Mesothelial cell of epicardium (in vitro differentiated cells): ENCODE measurements at places on chromosomes 7 and 10.

- DNase-seq, result no peak
Observed at GRCh38 chr7:64878684-64879083, 24.4 kb upstream of the ZNF273 start.

GRCh38 chr10:108404155-108404554 is 1239.6 kb upstream of the SORCS1 start:
- no peak for DNase-seq

DNA sequence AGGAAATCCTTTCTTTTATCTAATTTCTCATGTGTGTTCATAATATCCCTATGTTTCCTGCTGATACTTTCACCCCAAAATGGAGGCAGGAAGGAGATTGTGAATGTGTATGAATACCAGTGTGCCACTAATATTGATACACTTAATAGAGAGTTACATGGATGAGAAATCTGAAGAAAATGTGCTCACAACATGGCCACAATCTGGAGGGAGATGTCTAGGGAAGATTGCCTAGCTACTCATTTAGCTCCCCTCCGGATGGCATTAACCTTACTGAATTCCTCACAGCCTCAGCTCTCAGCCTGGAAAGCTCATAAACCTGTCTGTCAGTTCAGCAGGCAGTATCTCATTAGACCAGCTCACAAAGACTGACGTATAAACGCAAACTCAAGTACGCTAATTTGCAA is 23.4 kb upstream of the DMTF1 start:
- no peak for DNase-seq

- no peak for DNase-seq
Observed at GRCh38 chr7:3960050-3960763, 659.2 kb downstream of the SDK1 start.

- no peak for DNase-seq
Observed at GRCh38 chr10:86167762-86168128, 198.8 kb downstream of the GRID1 start.

DNA sequence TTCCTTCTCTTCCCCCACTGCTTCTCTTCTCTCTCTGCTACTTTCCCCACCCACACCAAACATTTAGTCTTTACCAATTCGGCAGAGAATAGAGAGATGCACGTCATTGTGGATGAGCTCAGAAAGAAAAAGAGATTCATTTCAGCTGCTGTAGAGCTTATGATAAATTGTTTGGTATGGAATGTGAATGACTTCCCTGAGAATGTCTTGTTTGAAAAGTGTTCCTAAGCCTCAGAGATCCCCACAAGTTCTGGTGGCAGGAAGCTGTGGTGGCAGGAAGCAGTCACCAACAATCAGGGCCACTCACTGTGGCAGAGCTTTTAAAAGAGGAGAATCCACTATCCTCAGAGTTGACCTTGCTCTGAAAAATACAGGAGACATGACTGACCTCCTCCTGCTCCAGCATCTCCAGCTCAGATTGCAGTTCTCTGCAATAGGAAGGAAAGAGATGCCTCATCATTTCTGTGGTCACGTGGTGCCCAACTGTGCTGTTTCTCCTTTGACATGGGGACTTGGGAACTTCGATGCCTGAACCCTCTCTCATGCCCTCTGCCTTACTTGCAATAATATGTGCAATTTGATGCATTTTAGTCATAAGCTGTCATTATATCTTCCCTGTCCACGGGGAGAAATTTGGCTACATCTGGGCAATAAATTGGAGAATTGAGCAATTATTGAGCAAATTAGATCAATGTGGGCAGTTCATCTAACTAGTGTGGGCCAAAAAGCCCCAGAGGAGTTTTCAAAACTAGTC is 76.5 kb downstream of the BMPER start:
- DNase-seq, result no peak

- no peak for DNase-seq
Observed at GRCh38 chr10:49577182-49577925, 32.8 kb upstream of the SLC18A3 start.

GRCh38 chr7:155258226-155258560 is 39.5 kb upstream of the INSIG1 start:
- DNase-seq, result no peak

GRCh38 chr7:16657656-16658279 is 11.8 kb downstream of the BZW2 start:
- no peak for DNase-seq

- no peak for DNase-seq
Observed at GRCh38 chr10:114940735-114941134, 2.7 kb downstream of the TRUB1 start.

DNA sequence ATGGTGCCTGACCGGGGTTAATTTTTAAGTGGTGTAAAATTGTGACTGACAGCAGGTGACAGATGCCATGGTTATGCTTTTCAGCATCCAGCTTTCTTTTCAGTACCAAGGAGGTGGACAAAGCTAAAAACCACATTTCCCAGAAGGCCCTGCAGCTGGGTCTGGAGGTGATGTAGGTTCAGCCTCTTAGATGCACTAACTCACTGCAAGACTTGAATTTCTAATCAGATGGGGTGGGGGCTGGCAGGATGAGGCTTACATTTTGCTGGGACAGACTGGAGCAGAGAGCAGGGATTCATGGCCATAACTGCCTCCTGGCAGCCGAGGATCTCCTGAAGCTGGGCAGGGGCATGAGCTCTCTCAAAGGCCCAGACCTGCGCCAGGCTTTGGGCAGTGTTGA is 52.4 kb downstream of the PDIA4 start:
- no peak for DNase-seq

DNA sequence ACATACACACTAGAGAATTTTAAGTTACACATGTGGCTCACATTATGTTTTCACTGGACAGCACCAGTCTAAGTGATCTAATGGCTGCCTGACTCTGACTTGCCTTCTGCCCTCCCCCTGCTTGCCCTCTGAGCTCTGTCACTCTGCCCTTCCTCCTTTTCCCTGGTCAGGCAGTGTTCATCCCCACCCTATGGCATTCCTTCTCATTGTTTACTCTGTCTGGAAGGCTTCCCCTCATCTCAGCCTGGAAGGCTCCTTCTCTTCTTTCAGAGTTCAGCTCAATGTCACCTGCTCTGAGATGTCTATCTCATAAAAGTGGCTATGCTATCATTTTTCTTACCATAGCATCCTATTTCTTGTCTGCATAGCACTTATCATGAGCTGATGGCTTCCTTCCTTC is 305.7 kb downstream of the BMPER start:
- DNase-seq, result no peak

DNA sequence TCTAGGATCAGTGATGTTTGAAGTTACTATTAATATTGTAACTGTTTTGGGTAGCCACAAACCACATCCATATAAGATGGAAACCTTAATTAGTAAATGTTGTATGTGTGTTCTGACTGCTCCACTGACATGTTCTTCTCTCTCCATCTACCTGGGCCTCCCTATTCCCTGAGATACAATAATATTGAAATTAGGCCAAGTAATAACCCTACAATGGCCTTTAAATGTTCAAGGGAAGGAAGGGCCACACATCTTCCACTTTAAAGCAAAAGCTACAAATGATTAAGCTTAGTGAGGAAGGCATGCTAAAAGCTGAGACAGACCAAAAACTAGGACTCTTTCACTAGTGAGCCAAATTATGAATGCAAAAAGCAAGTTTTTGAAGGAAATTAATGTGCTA is 176.4 kb upstream of the ANK3 start:
- no peak for DNase-seq

DNA sequence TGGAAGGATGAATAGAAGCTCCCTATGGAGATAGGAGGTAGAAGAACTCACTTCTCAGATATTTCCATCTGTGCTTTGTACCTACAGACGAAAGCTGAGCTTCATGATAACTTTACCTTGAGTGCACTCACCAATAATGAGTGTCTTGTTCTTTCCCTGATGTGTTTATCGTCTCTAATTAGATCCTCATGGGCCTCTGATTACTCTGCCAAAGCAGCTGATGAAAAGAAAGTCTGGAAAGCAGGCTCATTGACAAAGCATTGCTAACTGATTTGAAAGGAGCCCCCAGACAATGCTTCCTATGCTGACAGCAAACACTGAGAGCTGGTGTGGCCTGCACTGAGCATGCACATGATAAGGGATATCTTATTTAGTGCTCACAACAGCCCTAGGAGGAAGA is 183.9 kb upstream of the GHITM start:
- DNase-seq, result no peak

DNA sequence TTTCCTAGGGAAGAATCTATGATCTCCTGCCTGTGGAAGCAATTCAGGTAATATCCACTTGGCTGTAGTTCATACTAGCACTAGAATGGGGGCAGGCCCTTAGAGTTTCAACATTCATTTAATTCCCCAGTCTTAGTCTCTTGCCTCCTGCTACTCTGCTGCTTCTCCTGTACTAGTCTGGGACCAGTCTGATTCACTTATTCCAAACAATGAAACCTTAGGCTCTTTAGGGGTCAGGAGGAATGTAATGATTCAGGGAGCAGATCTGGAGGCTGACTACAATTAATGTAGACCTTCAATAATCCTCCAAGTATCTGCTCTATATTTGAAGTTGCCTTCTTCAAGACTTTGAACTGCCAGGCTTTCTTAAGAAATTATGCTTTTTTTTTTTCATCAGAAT is 101.8 kb downstream of the GNAT3 start:
- DNase-seq, result no peak

DNA sequence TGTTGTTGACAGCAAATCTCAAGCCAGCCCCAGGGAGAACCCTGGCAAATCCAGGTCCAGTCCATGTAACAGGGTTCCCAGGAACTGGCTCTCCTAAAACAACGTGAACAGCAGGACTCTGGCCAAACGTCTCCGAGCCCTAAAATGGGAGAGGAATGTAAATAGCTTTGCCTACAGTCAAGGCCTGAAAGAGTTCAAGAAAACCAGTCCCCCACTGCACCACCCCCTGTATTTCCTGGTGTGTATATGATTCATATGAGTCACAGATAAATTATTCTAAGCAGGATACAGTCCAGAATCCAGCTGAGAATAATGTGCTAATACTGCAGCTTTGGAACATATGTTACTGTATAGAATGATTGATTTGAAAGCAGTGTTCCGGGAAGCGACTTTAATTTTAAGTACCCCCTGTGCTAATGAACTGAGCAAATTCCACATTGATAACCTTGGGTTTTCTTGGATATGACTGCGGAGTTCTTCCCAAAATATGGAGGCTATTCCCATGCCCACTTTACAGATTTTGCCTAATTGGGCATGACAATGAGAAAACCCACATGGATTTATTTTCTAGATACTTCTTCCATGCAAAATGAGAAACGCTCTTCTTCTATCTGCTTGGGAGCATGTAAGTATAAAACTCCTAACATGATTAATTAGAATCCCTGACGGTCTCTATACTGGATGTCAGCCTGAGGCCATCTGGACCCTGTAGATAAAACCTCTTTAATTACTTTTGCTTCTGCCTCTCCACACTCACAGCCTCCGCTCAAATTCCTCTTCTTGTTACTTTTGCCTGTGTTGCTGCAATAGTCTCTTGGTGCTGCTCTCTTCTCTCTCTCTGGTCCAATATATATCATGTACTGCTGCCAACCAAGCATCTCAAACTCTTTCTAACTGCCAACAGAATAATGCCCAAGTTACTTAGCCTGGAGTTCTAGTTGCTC is 50.2 kb downstream of the LAMB4 start:
- DNase-seq, result no peak

GRCh38 chr7:30984359-30985107 is 20.8 kb downstream of the GHRHR start:
- no peak for DNase-seq
